Activated CD8-positive, alpha-beta T cell treated with anti-CD3 and anti-CD28 coated beads, Interleukin-2, amount 10 ng/mL, durations not matched to agents 7 days and 5 days (primary cell): ENCODE measurements at places on chromosomes 11 and 22.

- no peak for DNase-seq
Observed at GRCh38 chr22:37048133-37048532, 3.4 kb upstream of the KCTD17 start.

DNA sequence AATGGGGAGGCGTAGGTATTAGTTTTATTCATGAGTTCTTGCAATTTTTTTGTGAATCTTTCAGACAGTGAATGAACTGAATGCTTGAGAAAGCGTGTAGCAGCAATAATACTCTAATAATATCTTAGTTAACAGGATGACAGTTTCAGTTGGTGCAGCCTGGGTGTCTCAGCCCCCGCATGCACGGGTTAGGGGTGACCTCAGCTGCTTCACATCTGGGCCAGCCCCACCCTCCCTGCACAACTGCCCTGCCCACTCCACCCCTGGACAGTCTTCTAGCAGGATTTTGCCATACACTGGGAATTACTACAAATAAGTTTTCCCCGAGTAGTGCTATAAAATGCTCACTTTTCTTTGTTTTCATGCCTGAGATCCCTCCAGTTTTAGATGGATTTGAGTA is 83.2 kb downstream of the ST3GAL4 start:
- DNase-seq = no peak

- DNase-seq = no peak
Observed at GRCh38 chr11:74949753-74950137, 679 bp downstream of the SPCS2 start.

DNA sequence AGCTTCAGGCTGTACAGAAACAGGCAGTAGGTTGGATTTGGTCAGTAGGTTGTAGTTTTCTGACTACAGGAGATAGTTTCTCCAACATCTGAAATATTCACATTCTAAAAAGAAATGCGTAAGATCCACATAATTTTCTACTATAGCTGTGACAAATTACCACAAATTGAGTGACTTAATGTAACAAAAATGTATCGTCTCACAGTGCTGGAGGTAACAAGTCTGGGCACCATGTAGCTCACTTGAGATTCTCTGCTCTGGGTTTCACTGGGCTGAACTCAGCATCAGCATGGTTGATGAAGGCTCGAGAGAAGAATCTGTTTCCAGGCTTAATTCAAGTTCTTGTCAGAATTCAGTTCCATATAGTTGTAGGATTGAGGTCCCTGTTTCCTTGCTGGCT is 350.9 kb upstream of the CCDC179 start:
- no peak for DNase-seq

DNA sequence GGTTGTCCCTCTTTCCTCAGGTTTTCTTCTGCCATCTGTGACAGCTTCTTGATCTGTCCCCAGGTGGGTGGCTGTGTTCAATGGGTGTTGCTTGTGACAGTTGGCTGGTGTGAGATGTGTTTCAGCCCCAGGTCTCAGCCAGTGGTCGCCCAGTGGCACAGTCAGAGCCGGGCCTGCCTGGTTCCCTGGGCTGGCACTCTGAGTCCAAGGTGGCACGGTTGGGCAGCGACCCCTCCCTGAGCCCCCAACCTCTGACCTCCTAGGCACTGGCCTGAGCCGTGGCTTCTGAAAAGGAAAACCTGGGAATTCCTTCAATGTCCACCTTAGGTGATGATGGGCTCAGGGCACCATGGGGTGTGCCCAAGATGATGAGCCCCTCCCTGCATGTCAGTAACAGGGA is 14.0 kb upstream of the PRODH start:
- no peak for DNase-seq

GRCh38 chr11:61152816-61153592 is 8.2 kb downstream of the VPS37C start:
- no peak for DNase-seq

DNA sequence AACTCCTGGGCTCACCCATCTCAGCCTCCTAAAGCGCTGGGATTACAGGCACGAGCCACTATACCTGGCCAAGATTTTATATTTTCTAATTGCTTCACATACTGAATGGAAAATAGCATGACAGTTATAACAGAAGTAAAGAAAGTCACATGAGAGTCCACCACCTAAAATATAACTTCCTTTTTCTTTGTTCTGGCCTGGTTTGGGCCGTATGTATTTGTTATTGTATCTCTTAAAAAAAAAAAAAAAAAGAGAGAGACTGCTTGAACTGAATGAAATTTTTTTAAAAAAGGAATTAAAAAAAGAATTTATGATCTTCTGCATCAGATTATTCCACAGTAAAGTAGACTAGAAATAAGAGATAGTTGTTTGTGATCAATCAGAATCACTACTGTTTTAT is 86.0 kb upstream of the GRIK4 start:
- no peak for DNase-seq

- no peak for DNase-seq
Observed at GRCh38 chr22:48700566-48701295, 1126.9 kb downstream of the BRD1 start.

GRCh38 chr11:107271425-107271824 is 186.2 kb downstream of the CWF19L2 start:
- no peak for DNase-seq

DNA sequence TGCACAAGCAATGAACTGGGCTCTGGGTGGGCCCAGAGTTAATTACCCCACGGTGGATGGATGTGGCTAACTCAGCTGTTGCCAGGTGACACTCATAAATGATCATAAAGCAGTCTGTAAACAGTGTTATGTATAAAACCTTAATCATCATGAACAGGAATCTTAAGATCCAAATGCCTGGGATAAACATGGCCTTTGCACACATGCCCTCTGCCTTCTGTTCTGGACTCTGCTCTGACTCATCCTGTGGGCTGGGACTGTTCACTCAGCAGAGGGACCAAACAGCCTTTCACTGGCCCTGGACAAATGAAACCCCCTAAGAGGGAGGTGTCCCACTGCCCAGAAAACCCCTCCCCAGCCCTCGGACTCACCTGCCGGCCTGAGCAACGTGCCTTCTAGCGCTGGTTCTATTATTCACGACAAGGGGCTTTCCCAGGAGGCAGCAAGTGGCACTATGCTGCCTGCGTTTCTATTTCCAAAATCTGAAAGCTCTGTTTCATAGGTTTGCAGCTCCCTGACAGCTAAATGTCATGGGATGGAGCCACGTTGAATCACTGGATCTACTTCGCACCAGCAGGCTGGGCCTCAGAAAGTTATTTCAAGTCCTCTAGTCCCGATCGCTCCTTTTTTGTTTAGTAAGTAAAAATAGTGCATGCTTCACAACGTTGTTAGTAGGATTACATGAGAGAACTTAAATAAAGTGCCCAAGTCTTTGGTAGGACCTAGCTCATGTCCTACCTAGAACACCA is 53.0 kb downstream of the LARGE1 start:
- DNase-seq = no peak

DNA sequence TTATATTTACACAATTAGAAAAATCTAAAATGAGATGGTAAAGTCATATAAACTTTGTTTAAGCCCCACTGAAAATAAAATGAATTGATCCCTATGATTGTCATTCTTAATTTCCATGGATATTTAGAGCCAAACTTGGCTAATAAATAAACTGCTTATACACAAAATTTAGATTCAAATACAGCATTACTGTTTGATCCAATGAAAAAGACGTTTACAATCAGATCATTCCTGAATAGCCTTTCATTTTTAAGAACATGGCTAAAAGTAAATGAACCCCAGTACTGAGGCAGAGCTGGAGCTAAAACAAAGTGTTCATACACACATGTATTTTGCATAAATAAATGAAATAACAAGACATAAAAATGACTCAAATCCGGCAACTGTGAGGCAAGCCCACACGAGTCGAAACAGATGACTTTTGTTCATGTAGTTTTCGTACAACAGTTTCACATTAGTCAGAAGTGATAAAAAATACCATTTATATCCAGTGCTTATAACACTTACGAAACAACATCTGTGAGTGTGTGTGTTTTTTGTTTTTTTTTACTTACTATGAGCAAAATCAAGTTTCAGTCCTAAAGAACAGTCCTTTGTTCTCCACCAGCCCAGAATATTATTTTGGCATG is 386.5 kb downstream of the SOX6 start:
- no peak for DNase-seq

DNA sequence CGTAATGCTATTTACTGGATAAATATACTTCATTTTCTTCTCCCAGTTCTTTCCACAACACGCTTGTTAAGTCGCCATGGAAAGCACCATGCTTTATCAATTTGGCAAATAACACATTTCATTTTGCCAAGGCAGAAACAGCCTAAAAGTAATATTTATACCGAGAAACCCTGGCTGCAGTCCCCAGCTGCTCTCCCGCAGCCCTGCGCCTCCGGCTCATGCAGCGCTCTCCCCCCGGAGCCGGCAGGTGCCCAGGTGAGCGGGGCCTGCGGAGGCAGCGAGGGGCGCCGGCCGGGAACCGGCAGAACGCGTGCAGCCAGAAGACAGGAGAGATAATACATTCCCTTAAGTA is 681 bp upstream of the ARHGEF12 start:
- DNase-seq = no peak

GRCh38 chr11:95671768-95672167 is 117.8 kb downstream of the FAM76B start:
- DNase-seq = no peak

GRCh38 chr11:2655016-2655719 is 44.6 kb downstream of the KCNQ1OT1 start:
- no peak for DNase-seq

DNA sequence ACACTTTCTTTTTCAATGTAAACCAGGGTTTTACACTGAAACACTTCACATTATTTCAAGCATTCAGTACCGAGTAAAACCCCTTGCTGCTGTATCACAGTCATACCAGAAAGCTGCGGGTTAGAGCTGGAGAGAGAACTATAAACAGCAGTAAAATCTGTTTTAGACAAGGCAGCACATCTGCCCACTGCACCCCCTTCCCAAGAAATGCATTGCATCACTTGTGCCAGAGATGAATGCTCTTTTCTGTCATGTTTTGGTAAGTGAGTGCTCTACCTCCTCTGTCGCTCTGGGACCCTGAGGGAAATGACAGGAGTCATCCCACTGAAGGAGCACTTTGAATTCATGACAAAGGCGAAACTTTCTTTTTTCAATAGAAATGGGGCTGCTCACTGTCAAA is 107.2 kb downstream of the MAML2 start:
- peak; percentile 47 for DNase-seq

DNA sequence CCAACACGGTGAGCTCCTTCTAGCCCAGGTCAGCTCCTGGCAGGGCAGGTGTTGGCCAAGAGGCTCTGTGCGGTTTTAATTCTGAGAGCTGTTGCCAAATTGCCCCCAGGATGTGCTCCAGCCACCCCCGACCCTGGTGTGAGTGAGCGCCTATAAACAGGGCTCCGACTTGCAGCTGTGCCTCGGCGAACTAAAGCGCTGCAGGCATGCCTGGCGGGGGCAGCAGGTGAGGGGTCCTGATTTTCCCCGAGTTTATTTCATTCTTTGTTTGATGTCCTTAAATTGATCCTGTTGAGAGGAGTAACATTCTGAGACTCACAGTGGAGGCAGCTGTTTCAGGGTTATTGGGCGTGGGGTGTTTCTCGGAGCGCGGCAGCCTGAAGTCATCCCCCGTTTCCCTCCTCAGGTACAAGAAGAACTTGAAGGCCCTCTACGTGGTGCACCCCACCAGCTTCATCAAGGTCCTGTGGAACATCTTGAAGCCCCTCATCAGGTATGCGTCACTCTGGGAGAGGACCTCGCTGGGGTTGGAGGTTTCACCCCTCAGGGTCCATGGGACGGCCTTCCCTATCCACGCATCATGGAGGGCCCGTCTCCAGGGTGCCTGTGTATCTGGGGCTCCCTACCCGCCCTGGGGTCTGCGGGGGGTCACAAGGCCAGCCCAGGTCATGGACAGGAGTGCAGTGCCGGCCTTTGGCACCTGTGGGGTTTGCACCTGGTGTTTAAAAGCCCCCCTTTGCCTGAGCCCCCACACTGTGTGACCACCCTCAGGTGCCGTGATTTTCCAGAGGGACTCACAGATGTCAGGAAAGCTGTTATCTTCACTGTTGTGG is 62.1 kb downstream of the ARHGAP8 start:
- DNase-seq = no peak

DNA sequence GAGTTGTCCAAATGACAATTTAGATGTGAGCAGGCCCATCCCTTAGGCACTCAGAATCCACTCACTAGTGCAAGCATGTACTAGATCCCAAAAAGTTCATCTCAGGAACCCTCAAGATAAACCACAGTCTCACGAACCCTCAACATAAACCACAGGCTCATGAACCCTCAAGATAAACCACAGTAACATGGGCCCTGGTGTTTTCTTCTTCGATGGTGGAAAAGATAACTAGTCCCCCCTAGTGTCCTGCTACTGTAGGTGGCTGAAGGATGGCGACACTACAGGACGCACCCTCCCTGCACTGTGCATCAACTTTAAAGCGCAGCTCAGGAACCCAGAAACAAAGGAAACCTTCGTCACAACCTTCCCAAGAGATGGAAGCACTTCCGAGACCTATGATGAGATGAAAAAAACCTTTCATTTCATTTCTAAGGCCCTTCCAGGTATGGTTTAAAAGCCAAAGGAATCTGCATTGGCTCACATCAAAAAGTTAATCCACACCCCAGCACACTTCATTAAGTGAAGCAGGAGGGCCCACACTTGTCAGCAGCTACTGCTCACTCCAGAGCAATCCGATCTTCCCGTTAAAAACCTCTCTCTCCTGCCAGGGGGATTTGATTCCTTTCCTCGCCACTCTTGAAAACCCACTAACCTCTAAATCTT is 2.4 kb downstream of the LARGE1 start:
- DNase-seq = no peak

- peak; percentile 88 for DNase-seq
Observed at GRCh38 chr22:39170825-39171622, 18.5 kb upstream of the CBX7 start.

- no peak for DNase-seq
Observed at GRCh38 chr11:66624450-66624849, 8.0 kb downstream of the RBM14 start.

DNA sequence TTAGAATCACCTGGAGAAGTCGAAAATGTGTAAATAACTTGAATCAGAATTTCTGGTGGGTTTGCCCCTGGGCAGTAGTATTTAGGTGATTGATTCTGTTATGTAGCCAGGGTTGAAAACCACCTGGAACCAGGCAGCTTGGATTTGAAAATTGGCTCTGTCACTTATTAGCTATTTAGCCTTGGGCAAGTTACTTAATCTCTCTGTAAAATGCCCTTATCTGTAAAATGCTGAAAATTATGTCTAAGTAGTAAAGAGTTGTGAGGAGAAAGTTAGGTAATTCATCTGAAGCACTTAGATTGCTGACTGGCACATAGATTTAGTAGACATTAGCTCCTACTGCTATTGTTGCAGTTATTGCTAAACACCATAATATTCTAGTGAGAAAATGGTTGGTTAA is 49.3 kb downstream of the PPME1 start:
- no peak for DNase-seq
